ENCODE measurements at places on chromosomes 5 and 9. TPM values are rescaled to one million over a fixed set of nuclear protein-coding genes. Genes with fewer than 3 reads are reported as not detected.

- no peak for ATAC-seq
Measured at GRCh38 chr5:149363358-149363757, 5.5 kb downstream of the PCYOX1L start.

- ATAC-seq = no peak
Measured at GRCh38 chr5:75660678-75661465, 49.6 kb downstream of the ANKDD1B start.

DNA sequence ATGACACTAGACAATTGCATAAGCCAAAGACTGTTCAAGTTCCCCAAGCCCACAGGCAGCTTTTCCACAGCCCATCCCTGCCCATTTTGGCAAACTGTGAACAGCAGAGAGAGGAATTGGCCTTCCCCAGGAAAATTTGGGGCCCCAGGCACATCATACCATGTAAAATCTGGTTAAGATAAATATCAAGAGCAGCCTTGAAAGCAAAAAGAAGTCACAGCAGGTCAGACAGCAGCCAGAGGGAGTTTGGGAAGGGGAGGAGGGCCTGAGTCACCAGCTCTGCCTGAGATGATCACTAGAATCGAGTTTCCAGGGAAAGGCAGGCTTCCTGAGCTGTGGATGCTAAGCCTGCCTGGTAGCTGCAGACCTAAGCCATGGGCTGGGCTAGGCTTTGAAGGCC, 179.2 kb downstream of the RFK start:
- ATAC-seq = no peak

DNA sequence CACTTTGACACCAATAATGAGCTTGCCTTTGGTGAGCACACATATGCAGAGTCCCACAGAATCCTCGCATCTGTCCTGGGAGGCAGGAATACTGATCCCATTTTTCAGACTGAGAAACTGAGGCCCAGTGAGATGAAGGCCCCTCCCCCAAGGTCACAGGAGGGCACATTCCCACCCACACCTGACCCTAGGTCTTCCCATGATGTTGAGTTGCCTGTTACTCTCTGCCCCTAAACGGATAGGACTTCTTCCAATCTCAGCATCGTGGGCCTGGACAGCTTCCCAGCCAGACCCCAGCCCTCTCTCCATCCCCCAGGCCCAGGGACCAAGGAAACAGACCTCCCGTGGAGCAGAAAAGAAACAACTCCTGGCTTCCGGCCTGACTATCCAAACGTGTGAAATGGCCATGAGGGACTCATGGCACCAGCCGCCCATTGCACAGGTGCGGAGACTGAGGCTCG, 877 bp downstream of the SH3GLB2 start:
- ATAC-seq = no peak

DNA sequence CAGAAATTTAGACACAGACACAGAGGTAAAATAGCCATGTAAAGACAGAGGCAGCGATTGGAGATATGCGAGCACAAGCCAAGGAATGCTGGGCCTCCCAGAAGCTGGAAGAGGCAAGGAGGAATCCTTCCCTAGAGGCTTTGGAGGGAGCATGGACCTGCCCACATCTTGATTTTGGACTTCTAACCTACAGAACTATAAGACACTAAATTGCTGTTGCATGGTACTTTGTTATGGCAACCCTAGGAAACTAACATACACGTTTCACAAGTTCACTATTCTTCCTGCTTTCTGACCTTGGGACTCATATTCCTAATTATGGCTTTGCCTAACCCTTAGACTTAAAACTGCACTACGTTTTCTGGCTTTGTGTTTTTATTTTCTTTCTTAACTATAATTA, 4.6 kb upstream of the LURAP1L start:
- no peak for ATAC-seq

- ATAC-seq = no peak
Measured at GRCh38 chr5:171863935-171864334, 78.3 kb downstream of the SMIM23 start.

DNA sequence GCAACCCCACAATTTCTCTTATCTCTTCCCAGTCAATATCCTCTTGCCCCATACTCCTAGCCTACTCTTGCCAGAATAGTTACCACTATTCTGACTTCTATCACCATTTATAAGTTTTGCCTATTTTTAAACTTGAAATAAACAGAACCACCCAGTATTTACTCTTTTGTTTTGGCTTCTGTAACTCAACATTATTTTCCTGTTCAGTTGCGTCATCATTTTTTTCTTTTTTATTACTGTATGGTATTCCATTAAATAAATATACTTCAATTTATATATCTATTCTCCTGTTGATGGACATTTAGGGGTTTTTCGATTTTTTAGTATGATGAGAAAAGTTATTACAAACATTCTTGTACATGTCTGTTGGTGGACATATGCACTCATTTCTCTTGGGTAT, 62.6 kb upstream of the ERBIN start:
- no peak for ATAC-seq

GRCh38 chr5:147408980-147409379, 100.9 kb downstream of the DPYSL3 start:
- no peak for ATAC-seq

GRCh38 chr5:119022017-119022745, 33.8 kb upstream of the DTWD2 start:
- peak; percentile 35 for ATAC-seq

DNA sequence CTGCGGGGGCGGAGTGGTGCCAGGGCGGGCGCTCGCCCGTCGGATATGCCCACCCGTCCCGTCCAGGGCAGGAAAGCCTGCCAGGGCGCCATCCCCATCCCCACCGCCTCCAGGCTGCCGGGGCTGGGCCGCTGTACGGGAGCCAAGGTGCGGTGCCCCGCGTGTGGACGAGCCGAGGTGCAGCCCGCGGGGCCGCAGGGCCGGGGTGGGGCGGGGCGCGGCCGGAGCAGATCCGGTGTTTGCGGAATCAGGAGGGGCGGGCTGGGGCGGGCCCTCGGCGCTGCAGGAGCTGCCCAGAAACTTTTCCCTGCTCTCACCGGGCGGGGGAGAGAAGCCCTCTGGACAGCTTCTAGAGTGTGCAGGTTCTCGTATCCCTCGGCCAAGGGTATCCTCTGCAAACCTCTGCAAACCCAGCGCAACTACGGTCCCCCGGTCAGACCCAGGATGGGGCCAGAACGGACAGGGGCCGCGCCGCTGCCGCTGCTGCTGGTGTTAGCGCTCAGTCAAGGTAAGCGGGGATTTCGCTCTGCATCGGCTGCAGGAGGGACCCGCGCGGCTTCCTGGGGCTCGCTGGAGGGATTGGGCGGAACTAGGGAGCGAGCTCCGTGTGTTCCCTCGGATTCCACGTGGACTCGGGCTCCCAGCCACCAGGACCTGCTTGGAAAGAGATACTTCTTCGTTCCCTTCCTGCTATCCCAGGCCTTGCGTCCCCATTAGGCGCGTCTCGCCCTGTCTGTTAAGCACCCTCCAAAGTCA, at the start of gene ITGA2:
Gene ITGA2 (plus strand): TSS at position 328 of the 756 bp plus-strand sequence. CDS start 117 bp downstream, at position 445.
- ATAC-seq = peak; percentile 56

- no peak for ATAC-seq
Measured at GRCh38 chr5:2761921-2762488, 10.5 kb upstream of the IRX2 start.

- no peak for ATAC-seq
Measured at GRCh38 chr9:19246891-19247290, 16.4 kb downstream of the DENND4C start.

The FAM78A gene
- 50.2 TPM for total RNA-seq

The C5orf52 gene
- total RNA-seq = not detected

The SMIM33 gene
- 0.54 TPM for total RNA-seq

The OR1J2 gene
- not detected for total RNA-seq

The ZDHHC11B gene
- 7.0 TPM for total RNA-seq

The GHR gene
- not detected for total RNA-seq

The OBP2B gene
- total RNA-seq = not detected

The ECM2 gene
- not detected for total RNA-seq

The FBP2 gene
- total RNA-seq = not detected
